ENCODE measurements at places on chromosomes 7 and 10.

GRCh38 chr7:128830231-128831177 lies at the start of gene FLNC:
TSS of gene FLNC (plus strand) at chr7:128830406. CDS start at chr7:128830638, 232 bp downstream.
- DNase-seq, result no peak

- no peak for DNase-seq
Measured at GRCh38 chr10:99431190-99431760, 851 bp upstream of the GOT1 start.

DNA sequence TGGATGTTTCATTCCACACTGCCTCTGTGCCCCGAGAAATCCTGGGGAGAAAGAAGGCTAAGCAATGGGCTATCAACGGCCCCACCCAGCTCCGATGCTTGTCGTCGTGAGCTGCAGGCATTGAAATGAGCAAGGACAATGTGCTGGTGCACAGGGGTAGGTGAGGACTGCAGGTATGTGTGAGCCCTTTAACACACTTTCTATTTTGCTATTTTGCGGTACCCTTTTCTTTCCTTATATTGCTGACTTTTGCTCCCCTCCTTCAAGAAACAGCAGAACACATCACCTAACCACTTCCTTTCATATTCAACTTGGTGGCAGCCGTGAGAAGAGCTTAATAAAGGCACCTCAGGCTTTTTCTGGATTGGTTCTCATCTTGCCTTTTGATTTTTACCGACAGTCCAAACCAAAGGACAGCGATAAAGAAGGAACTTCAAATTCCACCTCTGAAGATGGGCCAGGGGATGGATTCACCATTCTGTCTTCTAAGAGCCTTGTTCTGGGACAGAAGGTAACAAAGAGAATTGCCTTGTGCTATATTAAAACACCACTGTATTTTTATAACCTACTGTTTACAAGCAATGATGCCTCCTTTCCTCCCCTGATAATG lies 39.2 kb downstream of the AIFM2 start:
- no peak for DNase-seq

- DNase-seq, result no peak
Measured at GRCh38 chr10:69087590-69088470, at the start of gene SRGN. TSS of gene SRGN (plus strand) at chr10:69088103. CDS start at chr10:69088158, 55 bp downstream.

DNA sequence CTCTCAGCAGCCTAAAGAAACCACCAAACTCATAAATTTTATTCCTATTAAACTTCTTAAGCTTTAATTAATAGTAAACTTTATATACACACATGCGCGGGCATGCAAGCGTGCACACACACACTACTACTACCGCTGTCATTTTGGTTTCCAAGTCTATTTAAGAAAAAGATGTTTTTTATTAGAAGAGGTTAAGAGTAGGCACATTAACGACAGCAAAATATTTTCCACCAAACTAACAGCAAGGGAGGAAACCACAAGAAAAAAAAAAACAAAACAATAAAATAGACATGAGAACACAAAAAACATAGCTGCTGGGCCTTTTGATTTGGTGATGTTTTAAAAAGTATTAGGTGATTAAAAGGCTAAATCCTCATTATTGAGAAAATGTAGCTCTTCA lies 28.6 kb downstream of the RTKN2 start:
- DNase-seq, result no peak

DNA sequence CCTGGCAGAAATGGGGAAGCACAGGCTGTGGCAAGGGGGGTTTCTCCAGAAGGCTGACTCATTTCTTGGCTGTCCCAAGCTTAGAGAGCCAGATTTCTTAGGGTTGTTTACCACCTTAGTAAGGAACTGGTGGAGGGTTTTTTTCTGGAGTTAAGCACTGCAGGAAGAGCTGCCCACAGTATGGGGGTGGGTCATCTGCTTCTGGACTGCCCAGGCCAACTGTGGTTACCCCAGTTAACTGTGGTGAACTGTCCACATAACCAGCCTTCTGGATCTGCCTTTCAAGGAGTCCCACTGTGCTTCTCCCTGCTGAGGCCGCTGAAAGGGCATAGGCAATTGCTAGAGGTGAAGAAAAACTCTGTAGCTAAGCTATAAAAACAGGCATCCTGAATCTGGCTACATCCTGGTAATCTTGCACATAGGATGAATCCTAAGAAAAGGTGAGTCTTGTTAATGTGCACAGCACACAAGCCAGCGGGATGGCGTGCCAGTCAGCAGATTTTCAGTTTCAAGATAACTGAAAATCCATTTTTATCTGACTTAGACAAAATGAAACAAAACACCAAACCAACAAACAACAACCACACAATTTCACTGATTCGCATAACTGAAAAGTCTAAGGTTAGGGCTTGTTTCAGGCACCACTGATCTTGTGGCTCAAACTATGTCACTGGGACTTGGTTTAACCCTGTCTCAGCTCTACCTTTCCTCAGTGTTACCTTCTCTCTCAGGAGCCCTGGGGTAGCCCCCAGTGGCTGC lies 21.6 kb upstream of the TSPAN33 start:
- no peak for DNase-seq

DNA sequence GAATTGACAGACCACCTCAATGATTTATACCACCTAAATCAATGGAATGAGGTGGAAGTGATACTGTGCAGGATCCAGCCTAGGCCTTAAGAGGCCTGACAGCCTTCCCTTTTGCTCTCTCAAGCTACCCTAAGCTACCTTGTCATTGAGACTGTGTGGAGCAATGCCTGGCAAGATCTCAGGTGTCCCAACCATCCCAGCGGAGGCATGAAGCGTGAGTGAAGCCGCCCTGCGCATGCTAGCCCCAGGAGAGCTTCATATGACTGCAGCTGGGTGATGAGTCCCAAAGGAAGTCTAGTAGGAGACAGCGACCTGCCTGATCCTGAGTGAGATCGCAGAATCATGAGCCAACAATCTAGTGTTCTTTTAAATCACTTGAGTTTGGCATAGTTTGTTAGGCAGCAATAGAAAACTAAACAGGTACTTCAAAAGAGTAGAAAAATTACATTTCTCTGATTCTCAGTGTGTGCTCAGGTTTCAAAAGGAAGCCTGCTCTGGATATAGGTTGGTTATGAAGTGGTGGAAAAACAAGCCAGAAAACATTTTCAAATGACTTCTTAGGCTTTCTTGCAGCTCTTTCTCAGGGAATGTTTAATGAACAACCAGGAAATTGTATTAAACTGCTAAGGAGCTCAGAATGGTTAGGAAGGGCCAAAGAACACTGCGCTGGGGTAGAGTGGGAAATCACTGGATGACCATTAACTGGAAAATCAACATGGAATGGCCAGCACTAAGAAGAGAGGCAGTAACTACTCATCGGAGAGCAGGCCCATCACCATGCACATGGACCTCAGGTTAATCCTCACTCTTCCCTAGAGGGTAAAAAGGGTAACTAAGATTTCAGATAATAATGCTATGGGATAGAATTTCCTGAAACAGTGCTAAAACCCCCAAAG lies 535.2 kb downstream of the PHTF2 start:
- no peak for DNase-seq
